Muscle of leg (tissue), 16 donors: ENCODE measurements at places on chromosomes 2 and 18. TPM values are rescaled to one million over a fixed set of nuclear protein-coding genes. Genes with fewer than 3 reads are reported as not detected.
A peak's percentile ranks its signal among the peaks of the same experiment; 100 is the strongest.

- no peak for DNase-seq
Observed at GRCh38 chr2:207935121-207935990, 90.0 kb downstream of the PLEKHM3 start.

- no peak for DNase-seq
Observed at GRCh38 chr18:63286926-63287325, 32.6 kb downstream of the BCL2 start.

GRCh38 chr18:59921384-59921891, 21.6 kb downstream of the PMAIP1 start:
- DNase-seq, result no peak

GRCh38 chr2:138359532-138359931, 142.0 kb upstream of the SPOPL start:
- DNase-seq, result no peak

GRCh38 chr2:166803373-166804000, 84.8 kb upstream of the XIRP2 start:
- peak; percentile 66 for DNase-seq

GRCh38 chr2:23503097-23503496, 118.1 kb downstream of the KLHL29 start:
- DNase-seq, result no peak

DNA sequence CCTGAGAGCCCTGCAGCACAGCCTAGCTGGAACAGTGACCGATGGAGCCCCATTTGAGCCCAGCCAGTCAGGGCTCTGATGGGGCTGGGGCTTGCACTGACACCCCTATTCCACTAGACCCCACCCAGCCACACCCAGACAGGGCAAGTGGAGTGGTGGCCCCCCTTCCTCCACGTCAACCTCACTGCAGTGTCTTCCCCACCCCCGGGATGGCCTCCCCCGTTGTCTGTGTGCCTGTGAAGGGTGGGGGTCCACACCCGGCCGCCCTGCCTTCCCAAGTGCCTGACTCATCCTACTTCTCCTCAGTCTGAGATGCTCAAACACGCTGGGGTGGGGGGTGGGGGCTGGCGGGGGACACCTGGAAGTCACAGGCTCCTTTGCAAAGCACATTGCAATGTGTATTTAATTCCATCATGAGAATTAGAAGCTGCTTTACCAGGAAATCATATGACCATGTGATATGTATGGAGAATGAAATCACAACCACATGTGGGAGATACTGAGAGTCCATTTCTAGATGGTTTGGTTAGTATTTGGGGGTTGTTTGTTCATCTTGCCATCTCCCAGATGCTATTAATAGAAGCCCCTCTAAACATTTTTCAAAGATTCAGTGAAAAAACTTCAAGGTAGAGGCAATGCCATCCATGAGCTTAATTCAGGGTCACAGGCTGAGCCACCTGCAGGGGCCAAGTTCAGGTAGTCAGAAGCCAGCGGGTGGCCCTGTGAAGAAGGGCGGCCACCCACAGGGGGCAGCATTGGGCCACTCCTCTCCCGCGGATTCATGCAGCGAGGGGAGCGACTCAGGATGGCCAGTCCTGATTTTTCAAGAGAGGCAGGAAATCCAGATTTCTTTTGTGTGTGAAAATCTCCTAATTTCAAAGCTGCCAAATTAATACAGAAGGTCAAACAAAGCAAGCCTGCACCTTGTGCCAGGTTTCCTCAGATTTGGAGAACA, 22.7 kb upstream of the GMPPA start:
- peak; percentile 74 for DNase-seq

- no peak for DNase-seq
Observed at GRCh38 chr2:98895221-98895620, 40.8 kb downstream of the CRACDL start.

GRCh38 chr2:158042666-158043065, 59.0 kb upstream of the UPP2 start:
- no peak for DNase-seq

DNA sequence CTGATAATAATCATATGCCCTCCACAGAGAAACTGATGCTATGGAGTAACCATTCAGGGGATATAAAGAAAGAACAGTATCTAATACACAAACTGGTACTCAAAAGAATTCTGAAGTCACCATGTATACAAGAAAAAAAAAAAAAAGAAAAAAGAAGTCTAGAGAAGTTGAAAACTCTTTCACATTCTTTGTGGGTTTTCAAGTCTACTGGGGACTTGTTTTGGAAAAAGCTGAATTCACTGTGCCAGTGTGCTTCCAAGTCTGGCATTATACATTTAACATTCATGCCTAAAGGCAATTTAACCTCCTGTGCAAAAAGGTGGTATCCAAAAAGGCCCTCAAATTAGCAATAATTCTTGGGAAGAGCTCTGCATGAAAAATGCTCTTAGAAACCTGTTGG, 94.8 kb upstream of the ITGB6 start:
- no peak for DNase-seq

DNA sequence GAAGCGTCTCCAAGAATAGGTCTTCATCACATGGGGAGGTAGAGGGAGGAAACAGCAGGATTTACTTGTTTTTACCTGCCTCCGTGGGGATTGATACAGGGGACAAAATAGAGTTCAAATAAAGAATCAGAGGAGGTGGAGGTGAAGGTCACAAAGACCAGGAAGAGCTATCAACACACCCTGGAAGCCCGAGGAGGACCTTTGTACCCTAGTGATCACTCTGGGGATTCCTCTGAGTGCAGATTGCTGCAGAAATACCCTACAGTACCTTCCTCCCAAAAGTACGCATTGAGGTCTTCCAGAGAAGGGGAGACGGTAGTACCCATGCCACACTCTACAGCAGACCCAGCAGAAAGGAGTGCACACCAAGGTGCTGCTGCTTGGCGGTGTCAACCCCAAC, 44.9 kb downstream of the OSR1 start:
- DNase-seq, result no peak

GRCh38 chr18:55351241-55351691, 236.7 kb downstream of the TCF4 start:
- DNase-seq, result no peak

The VAMP5 gene
- polyA plus RNA-seq, result 46.9 TPM

The ARPC2 gene
- polyA plus RNA-seq, result 234 TPM
